ENCODE measurements at places on chromosomes 12 and 14. TPM values are rescaled to one million over a fixed set of nuclear protein-coding genes. Genes with fewer than 3 reads are reported as not detected.

DNA sequence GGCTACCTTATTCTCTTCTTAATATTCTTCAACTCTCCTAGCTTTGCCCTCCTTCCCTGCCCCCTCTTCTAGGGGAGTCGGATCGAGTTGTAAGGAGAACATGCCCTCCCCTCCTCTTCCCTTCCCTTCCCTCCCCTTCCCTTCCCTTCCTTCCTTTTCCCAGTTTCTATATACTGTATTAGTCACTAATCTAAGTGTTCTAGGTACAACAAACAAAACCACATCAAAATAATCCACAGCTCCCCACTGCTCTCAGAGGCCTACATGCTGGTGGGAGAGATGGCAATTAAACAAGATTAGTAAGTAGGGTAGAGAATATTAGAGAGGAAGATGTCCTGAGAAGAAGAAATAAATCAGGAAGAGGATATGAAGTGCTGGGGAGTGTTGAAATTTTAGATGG lies 119.9 kb upstream of the PZP start:
- no peaks in the 10 kb centered on the region for H3K27me3 ChIP-seq
- H3K4me3 ChIP-seq: no peak overlapping the region
- no peaks in the 10 kb centered on the region for H3K4me1 ChIP-seq
- H3K27ac ChIP-seq: no peak overlapping the region
- DNase-seq: no peak
- H3K36me3 ChIP-seq: no peaks in the 10 kb centered on the region

DNA sequence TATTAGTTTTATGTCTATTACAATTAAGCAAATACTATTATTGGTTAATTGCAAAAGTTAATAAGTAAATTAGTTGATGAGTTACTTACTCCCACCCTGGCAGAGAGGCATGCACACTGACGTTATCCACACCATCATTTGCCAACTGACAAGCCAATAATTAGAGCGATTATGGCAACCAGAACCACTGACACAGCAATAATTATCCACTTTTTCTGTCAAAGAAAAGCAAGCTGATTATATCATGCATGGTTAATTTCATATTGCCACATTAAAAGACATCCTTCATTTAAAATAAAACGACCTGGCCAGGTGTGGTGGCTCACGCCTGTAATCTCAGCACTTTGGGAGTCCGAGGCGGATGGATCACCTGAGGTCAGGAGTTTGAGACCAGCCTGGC lies 43.1 kb downstream of the STX2 start:
- no peak overlapping the region for H3K27ac ChIP-seq
- H3K27me3 ChIP-seq: no peaks in the 10 kb centered on the region
- no peaks in the 10 kb centered on the region for H3K4me1 ChIP-seq
- no peak overlapping the region for H3K4me3 ChIP-seq
- no peak for DNase-seq
- peaks cover 54% of the 10 kb centered on the region for H3K36me3 ChIP-seq

The EIF2S3B gene
- 2.9 TPM for total RNA-seq

- DNase-seq: peak; percentile 49
- H3K4me3 ChIP-seq: no peak overlapping the region
- H3K4me1 ChIP-seq: no peaks in the 10 kb centered on the region
- no peaks in the 10 kb centered on the region for H3K27me3 ChIP-seq
These were observed 42.4 kb upstream of the RAD51AP1 start for GRCh38 chr12:4496145-4496838.

The NOPCHAP1 gene
- total RNA-seq: 4.4 TPM

Measured in osteoblast (primary cell).